ENCODE measurements at places on chromosomes 6 and 20. TPM values are rescaled to one million over a fixed set of nuclear protein-coding genes. Genes with fewer than 3 reads are reported as not detected.

GRCh38 chr6:16654701-16655100, 106.6 kb downstream of the ATXN1 start:
- no peak for DNase-seq

GRCh38 chr20:582204-582603, 27.9 kb downstream of the TCF15 start:
- DNase-seq: no peak

- DNase-seq: no peak
Observed at GRCh38 chr6:84785671-84786070, 21.3 kb upstream of the TBX18 start.

- no peak for DNase-seq
Observed at GRCh38 chr6:90368601-90369000, 72.0 kb upstream of the BACH2 start.

The NPEPL1 gene
- total RNA-seq: 30.8 TPM

GRCh38 chr6:73200247-73200646, 25.0 kb downstream of the KHDC1L start:
- no peak for DNase-seq

- DNase-seq: no peak
Observed at GRCh38 chr6:39208223-39208739, 21.0 kb downstream of the KCNK5 start.

The HSPA12B gene
- total RNA-seq: 5.9 TPM

The FAM184A gene
- 3.4 TPM for total RNA-seq

DNA sequence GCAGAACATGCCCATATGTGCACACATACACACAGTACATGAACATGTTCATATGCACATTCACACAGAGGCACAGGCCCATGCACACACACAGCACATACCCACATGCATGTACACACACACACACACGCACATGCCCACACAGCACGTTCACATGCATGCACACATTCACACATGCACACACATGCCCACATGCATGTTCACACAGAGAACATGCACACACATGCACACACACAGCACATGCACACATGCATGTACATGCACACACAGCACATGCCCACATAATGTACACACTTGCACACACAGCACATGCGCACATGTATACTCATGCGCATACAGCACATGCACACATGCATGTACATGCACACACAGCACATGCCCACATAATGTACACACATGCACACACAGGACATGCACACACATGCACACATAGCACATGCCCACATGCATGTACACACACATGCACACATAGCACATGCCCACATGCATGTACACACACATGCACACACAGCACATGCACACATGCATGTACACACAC, 25.9 kb downstream of the RNASET2 start:
- DNase-seq: no peak

The E2F1 gene
- total RNA-seq: 4.1 TPM

GRCh38 chr6:100121854-100122609, 128.0 kb upstream of the MCHR2 start:
- DNase-seq: no peak
